PC-9 (cell line): ENCODE measurements at places on chromosomes 1 and 21. TPM values are rescaled to one million over a fixed set of nuclear protein-coding genes. Genes with fewer than 3 reads are reported as not detected.

DNA sequence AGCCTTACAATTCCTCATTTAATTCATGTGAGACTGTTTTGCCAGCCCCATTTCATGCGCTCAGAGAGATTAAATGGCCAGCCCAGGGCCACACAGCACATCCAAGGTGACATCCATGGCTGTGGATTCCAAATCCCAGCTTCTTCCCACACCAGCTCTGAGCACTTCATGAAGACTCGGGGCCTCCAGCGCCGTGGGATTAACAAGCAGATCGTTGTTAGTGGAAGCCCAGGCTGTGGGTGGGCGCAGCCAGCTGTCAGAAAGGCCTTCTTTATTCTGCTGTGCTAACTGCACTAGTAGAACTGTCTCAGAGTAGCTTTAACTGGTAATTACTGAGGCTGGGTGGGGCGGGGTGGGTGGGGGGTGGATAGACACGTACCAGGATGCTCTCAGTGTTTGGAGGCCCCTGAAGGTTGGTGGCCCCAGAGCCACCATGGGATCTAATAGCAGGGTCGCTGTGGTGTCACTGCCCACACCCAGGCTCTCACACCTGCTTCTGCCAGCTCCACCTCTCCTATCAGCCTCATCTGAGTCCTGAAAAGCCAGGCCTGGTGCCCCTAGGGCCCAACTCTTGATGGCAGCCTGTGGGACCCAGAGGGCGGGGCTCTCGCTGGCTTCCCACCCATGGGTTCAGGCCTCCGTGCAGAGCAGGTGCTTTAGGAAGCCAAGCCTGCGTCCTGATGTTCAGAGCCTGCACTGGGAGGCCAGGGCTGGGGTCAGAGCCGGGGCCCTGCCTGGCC lies 3.4 kb downstream of the BMP8A start:
- H3K27ac ChIP-seq: no peak overlapping the region
- no peaks in the 10 kb centered on the region for H3K36me3 ChIP-seq
- no peak overlapping the region for H3K4me3 ChIP-seq
- no peaks in the 10 kb centered on the region for H3K4me1 ChIP-seq

DNA sequence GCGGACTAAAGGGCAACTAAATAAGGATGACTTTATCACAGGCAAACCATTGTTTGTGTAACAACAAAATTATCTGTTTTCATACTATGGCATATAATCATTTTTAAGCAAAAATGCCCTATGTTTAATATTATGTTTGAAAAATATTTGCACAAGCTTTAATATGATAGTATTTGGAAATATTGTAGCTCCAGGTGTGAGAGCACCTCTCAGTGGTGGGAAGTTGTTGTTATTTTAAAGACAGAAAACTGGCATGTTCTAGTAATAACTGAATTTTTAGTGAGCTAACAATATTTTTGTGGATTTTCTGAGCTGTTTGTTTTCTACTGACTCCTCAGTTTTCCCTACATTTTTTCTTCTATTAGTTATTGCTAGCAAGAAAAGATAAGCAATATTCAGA lies 578.8 kb downstream of the KCNT2 start:
- H3K27me3 ChIP-seq: no peaks in the 10 kb centered on the region
- H3K4me3 ChIP-seq: no peak overlapping the region
- no peak overlapping the region for H3K27ac ChIP-seq
- no peak for DNase-seq
- no peaks in the 10 kb centered on the region for H3K4me1 ChIP-seq

DNA sequence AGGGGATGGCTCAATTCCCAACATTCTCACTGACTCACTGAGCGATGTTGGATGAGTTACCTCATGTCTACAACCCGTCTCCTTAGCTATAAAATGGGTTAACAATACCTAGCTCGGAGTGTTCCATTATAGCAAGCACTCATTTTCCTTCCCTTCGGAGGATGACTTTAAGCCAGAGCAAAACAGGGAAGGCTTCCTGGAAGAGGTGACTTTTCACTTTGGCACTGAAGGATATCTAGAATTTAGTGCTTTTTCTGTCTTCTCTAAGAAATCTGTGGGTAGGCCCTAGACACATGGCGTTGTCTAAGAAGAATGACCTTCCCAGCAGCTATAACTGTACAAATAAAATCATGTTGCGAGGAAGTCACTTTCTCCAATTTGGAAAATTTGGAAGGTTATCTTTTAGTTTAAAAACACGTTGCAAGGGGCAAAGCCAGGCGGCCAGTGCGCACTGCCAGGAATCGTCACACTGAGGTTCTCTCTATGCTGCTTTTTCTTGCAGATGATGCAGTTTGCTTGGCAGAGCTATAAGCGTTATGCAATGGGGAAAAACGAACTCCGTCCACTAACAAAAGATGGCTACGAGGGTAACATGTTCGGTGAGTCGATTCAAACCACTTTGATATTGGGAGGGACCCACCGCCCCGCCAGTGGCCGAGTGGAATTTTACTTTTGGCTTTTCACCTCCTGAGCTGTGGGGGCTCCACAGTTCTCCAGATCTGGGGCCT lies 69.5 kb downstream of the MAN1C1 start:
- no peak overlapping the region for H3K4me3 ChIP-seq
- H3K36me3 ChIP-seq: no peaks in the 10 kb centered on the region
- H3K27me3 ChIP-seq: no peaks in the 10 kb centered on the region
- H3K4me1 ChIP-seq: peaks cover 12% of the 10 kb centered on the region
- no peak overlapping the region for H3K27ac ChIP-seq

DNA sequence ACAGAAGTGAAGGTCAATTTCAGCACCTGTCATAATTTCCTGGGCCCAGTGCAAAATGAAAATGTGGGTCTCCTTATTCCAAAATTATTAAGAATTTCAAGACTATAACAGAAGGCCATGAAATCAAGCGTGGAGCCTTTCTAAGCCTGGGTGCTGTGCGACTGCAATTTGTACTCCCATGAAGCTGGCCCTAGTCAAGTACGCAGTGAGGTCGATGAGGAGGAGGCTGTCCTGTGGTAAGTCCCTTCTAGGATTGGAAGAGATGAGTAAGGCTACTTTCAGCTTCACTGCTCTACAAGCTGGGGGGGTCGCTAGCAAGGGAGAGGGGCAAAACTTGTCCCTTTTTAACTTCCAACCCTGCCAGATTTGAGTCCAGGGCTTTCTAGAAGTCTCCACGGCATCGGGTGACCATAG lies 410 bp upstream of the NUDC start:
- no peak for DNase-seq
- H3K36me3 ChIP-seq: peaks cover 14% of the 10 kb centered on the region; the same call in 1 of the 2 replicates
- H3K4me1 ChIP-seq: peaks cover 12% of the 10 kb centered on the region

- no peaks in the 10 kb centered on the region for H3K27me3 ChIP-seq
- H3K36me3 ChIP-seq: no peaks in the 10 kb centered on the region
- DNase-seq: peak; percentile 75
- H3K4me3 ChIP-seq: no peak overlapping the region
- peaks cover 14% of the 10 kb centered on the region for H3K4me1 ChIP-seq
Measured at GRCh38 chr1:10724052-10724494, 72.4 kb downstream of the CASZ1 start.

DNA sequence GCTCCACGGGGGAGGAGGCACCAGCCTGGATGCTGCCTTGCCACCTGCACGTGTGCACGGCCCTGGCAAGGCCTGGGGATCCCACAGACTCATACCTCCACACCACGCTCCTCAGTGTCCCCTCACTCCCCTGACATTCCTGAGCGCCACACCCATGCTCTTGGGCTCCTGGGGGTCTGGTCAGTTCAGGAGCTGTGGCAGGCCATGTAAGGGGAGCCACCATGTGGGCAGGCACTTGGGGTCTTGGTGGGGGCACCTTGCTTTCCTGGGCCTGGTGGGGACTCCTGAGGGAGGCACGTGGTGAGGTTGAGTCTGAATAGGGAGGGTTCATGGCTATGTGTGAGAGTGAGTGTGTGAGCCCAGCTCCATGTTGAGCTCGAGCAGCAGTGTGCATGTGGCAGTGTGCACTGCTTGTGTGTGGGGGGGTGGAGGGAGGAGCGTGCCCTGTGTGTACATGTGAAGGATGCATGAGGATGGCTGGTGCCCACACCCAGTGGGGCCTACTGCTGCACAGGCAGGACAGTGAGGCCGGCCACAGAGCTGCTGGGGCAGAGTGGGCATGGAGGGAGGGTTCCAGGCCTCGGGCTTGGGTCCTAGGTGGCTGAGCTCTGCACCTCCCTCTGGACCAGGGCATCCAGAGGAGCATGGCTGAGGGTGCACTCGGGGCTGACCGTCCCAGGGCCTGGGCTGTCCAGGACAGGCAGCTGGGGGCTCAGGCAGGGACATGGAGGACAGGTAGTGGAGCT lies 1.6 kb downstream of the GJC2 start:
- H3K27ac ChIP-seq: no peak overlapping the region
- H3K4me3 ChIP-seq: no peak overlapping the region
- H3K27me3 ChIP-seq: no peaks in the 10 kb centered on the region
- DNase-seq: no peak

DNA sequence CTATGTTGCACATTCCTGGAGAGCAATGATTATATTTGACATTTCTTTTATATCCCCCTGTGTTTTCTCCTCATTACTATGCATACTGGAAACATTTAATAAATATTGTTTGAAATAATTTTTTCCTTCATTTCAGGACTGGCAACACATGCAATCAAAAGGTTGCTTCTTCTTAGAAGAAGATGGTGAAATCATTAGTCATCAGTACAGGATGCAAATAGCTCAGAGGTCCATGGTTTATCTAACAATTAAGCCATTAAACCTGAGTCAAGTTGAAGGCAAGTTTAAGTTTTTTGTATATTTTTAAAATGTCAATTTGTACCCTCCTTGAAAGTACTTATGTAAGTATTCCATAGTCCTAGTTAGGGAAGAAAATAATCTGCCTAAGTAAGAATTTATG lies 22.5 kb downstream of the EFCAB7 start:
- no peaks in the 10 kb centered on the region for H3K27me3 ChIP-seq
- no peaks in the 10 kb centered on the region for H3K4me1 ChIP-seq
- no peak overlapping the region for H3K4me3 ChIP-seq
- no peak for DNase-seq
- H3K27ac ChIP-seq: no peak overlapping the region

DNA sequence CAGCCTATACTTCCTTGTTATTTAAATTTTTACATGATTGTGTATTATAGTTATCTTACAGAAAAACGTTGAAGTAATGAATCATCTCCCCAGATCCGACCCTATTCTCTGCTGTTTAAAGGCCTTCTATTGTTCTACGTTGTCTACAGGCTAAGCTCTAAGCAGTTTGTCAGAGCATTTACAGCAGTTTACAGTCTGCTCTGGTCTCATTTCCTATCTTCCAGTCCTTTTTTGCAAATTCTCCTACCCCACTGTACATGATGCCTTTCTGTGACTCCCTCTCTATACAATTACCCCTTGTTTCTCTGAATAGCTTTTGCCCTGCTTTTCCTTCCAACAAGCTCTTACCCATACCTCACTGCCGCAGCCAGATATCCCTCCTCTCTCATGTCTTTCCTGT lies 319.2 kb upstream of the FMN2 start:
- H3K36me3 ChIP-seq: no peaks in the 10 kb centered on the region
- DNase-seq: no peak
- H3K27ac ChIP-seq: no peak overlapping the region
- no peaks in the 10 kb centered on the region for H3K27me3 ChIP-seq
- no peak overlapping the region for H3K4me3 ChIP-seq
- H3K4me1 ChIP-seq: no peaks in the 10 kb centered on the region

DNA sequence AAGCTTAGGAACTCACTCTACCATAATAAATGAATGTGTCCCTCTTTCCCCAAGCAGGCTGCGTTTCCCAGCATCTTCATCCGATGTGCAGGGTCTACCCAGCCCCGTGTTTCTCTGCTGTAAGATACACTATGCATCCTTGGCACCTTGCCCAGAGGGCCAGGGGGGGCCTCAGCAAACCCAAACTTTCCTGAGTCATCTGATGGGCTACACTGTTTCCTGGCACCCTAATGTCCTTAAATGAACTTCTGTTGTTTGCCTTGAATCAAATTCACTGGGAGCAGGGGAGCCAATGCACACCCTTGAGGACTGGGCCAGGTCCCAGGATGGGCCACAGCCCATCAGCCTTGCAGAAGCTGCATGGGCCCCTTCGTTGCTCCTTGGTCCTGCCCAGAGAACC lies 145.5 kb downstream of the IGSF21 start:
- no peaks in the 10 kb centered on the region for H3K36me3 ChIP-seq
- H3K27me3 ChIP-seq: peaks cover 25% of the 10 kb centered on the region
- DNase-seq: no peak
- H3K27ac ChIP-seq: no peak overlapping the region

GRCh38 chr1:97042551-97042950 lies 321.0 kb downstream of the PTBP2 start:
- no peak for DNase-seq
- H3K27me3 ChIP-seq: no peaks in the 10 kb centered on the region
- H3K4me1 ChIP-seq: no peaks in the 10 kb centered on the region
- no peak overlapping the region for H3K4me3 ChIP-seq
- H3K36me3 ChIP-seq: no peaks in the 10 kb centered on the region

GRCh38 chr1:96157101-96157500 lies 564.5 kb upstream of the PTBP2 start:
- no peaks in the 10 kb centered on the region for H3K4me1 ChIP-seq
- H3K36me3 ChIP-seq: no peaks in the 10 kb centered on the region
- no peak overlapping the region for H3K4me3 ChIP-seq
- H3K27ac ChIP-seq: no peak overlapping the region
- no peak for DNase-seq

Gene RCAN3
- total RNA-seq: 21.9 and 27.4 TPM in 2 replicates

Gene SPATA21
- total RNA-seq: not detected in 2 replicates

Gene ATP1A4
- not detected in 2 replicates for total RNA-seq

Gene NFASC
- not detected in 2 replicates for total RNA-seq

Gene NBPF6
- total RNA-seq: 0.94 TPM in 1 of 2 replicates, not detected in the other
